Central memory CD4-positive, alpha-beta T cell (primary cell): ENCODE measurements at places on chromosomes 3 and 15.
A peak's percentile ranks its signal among the peaks of the same experiment; 100 is the strongest.

GRCh38 chr15:101549647-101550046 lies 60.1 kb upstream of the PCSK6 start:
- DNase-seq = no peak

DNA sequence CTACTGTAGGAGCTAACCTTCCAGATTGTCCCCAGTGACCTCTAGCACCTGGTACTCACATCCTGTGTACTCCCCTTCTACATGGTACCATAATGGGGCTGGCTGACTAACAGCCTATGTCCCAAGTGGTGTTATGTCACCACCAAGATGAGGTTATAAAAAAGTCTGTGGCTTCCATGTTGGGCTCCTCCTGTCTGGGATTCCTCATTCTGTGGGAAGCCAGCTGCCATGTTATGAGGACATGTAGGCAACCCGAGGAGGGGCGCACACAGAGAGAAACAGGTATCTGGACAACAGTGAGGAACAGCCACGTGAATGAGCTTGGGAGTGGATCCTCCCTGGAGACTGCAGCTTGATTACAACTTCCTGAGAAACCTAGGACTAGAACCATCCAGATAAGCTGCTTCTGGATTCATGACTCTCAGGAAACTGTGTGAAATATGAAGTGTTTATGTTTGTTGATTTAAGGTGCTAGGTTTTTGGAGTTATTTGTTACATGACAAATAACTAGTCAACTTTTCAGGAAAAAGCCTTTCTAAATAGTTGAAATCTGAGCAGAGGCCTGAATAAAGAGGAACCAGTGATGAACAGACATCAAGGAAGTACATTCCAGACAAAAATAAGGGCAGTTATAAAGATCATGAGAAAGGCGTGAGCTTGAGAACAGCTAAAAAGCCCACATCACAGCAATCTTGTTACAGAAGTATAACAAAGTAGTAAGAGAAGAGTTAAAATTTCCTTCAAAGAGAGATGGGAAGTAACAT lies 21.7 kb downstream of the GOLIM4 start:
- DNase-seq = no peak

DNA sequence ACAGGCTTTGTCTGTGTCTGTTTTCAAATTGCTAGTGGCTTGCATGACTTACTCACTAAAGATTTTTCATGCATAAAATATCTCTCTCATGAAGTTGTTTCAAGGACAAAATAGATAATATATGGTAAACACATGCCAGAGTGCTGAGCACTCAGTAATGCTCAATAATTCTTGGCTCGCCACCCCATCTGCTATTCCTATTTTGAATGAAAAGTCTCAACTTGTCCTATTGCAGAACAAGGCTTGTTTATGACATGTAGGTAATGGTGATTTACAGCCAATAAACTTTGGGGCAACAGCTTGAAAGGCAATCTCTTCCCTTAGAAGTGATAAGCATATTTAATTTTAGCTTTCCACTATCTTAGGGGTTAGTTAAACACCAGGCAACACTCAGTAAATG lies 789.0 kb upstream of the ROBO1 start:
- DNase-seq = no peak

DNA sequence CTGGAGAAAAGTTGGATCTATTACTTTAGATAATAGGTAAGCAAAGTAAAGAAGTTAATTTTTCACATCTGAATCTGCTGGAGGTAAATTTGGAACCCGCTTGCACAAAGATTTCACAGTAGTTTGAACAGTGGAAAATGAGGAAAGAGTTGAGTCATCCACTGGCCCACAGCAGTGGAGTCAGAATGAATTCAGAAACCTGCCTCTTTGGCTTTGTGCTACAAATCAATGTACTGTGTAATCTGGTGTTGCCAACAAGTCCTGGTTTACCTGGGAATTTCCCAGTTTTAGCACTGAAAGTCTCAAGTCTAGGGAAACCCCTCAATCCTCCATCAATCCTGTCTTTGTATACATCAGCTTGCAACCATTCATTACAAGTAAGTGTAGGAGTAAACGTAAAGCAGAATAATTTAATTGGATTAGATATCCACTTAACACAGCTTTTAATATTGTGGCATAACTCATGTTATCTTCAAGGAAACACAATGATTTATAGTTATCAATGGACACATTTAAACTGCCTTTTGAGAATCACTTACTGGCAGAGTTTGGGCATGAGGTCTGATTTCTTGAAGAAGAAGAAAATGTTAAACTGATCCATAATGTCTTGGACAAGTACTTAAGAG lies 100.6 kb downstream of the DCLK3 start:
- DNase-seq = no peak

DNA sequence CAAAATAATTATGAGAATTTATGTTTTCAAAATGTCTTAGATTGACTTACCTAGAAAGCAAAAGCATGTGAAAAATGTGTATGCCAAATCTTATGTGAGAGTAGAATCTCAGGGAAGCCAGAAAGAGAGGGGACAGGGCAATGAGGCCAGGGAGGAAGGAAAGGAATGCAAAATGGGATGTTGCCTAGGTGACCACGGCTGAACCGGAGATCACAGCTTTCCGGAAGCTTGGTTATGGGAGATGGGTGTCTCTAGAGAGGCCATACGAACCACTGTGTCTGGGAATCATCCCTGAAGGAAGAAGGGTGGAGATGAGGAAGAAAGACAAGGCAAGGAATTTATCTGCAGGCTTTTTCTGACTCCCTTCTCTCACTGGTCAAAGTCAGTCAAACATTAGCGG lies 76.0 kb downstream of the SUCLG2 start:
- no peak for DNase-seq

DNA sequence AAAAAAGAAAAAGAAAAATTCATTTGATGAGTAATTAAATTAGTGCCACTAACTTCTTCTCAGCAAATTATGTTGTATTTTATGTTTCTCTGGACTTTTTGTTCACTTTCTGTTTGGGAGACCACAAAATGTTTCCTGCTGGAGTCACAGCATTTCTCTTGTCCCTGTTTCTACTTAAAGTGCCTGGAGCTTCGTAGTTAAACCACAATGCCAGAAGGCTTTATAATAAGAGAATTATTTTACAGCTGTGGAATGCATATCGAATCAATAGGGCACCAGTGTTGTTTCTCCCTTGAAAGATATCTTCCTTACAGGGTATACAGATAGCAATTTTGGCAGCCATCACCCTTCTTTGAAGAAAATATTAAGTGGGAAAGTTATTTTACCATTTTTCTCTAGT lies 3.2 kb downstream of the DTWD1 start:
- no peak for DNase-seq

DNA sequence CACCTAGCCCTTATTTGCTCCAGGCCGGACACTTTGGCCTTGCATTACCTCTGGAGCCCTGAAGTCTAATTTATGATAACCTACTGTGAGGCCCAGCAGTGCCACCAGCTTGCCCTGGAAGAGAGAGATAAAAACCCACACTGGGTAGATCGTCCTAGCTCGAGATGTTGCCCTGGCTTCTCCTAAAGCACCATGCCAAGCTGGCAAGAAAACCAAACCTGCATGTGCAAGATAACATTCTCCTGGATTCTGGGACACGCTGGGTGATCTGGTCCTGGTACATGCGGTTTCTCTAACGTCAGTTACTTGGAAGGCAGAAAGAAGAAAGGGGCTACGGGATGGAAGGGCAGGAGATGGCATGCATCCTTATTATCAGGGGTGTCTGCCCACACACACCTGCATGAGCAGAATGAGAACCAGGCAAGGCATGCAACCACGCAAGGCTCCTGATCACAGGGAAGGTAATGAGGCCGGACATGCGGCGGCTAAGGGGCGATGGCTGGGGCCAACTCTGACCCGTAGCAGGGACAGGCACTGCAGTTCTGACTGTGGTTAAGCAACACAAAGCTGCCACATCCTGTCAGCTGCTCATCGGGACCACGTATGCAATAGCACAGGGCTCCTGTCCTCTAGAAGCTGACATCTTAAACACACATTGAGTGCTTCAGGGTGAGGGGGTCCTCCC lies 73.0 kb downstream of the OXNAD1 start:
- DNase-seq = peak; percentile 55

GRCh38 chr15:68525815-68526214 lies 53.0 kb upstream of the CORO2B start:
- no peak for DNase-seq

GRCh38 chr15:78673917-78674444 lies 33.0 kb upstream of the CHRNB4 start:
- no peak for DNase-seq

- DNase-seq = no peak
These were observed 16.5 kb upstream of the FGF7 start for GRCh38 chr15:49406352-49407118.

GRCh38 chr15:44308415-44308814 lies 19.9 kb downstream of the GOLM2 start:
- DNase-seq = no peak

DNA sequence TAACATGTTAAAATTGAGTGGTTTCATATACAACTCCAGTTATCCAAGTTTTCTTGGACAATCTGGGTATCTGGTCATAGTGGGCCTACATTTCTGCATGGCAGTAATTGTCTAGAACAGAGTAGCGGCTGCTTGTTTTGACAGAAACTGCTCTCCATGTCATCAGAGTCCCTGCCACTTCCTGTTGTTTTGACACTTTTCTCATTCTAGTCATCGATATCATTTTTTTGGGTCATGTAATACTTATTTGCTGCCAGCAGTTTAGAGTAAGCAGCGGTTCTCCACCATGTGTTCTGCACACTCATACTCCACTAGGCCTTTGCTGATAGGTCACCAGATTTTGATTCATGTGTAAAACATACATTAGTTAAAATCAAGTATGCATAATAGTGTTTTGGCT lies 81.5 kb downstream of the SLC25A26 start:
- peak; percentile 82 for DNase-seq

- no peak for DNase-seq
These were observed 7.4 kb downstream of the SLC38A3 start for GRCh38 chr3:50212502-50212901.

GRCh38 chr15:39579487-39580116 lies 1.3 kb upstream of the THBS1 start:
- no peak for DNase-seq

- no peak for DNase-seq
These were observed 21.5 kb upstream of the MAN2C1 start for GRCh38 chr15:75389791-75390382.

- no peak for DNase-seq
These were observed 112.9 kb downstream of the CNTN4 start for GRCh38 chr3:2211568-2211967.

- DNase-seq = no peak
These were observed 25.9 kb downstream of the RFTN1 start for GRCh38 chr3:16487511-16488175.

- DNase-seq = no peak
These were observed 3.8 kb upstream of the ZNF280D start for GRCh38 chr15:56736881-56737707.

- DNase-seq = no peak
These were observed 62.5 kb upstream of the SLCO2A1 start for GRCh38 chr3:134092208-134092701.

- DNase-seq = no peak
These were observed 266.3 kb downstream of the TBL1XR1 start for GRCh38 chr3:176930942-176931341.

GRCh38 chr15:24858737-24859601 lies 95.8 kb upstream of the SNRPN start:
- no peak for DNase-seq

- no peak for DNase-seq
These were observed 128.7 kb upstream of the MB21D2 start for GRCh38 chr3:193046371-193046770.

GRCh38 chr3:62604751-62605351 lies 231.5 kb upstream of the FEZF2 start:
- no peak for DNase-seq

GRCh38 chr3:86230762-86231161 lies 760.2 kb downstream of the VGLL3 start:
- DNase-seq = no peak

DNA sequence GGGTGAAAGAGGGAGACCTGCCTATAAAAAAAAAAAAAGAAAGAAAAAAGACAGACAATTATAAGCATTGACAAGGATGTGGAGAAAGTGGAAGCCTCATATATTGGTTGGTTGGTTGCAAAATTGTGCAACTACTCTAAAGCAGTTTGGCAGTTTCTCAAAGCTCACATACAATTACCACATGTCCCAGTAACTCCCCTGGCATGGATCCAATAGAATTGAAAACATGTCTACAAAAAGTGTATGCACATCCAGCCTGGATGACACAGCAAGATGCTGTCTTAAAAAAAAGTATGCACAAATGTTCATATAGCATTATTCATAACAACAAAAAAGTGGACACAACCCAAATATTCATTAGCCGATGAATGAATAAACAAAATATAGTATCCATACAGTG lies 19.5 kb downstream of the SETMAR start:
- DNase-seq = no peak

GRCh38 chr3:178771511-178771910 lies 235.3 kb downstream of the KCNMB2 start:
- no peak for DNase-seq

DNA sequence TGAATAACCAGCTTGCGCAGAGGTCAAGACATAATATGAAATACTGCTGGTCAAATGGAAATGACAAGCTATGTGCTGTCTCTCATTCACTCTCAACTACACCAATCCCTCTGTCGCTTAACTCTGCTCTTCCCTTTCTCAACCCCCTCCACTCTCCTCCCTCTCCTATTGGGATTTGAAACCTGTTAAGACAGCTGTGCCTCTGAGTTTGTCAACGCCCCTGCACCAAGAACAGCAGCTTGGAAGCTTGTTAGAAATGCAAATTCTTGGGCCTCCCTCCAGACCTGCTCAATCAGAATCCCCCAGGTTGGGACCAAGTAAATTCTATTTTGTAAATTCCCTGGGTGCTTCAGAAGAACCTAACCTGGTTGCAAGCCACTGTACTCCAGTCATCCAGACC lies 149.7 kb upstream of the ATP2B2 start:
- DNase-seq = no peak

GRCh38 chr3:150681057-150681456 lies 22.7 kb downstream of the ERICH6 start:
- peak; percentile 9 for DNase-seq

DNA sequence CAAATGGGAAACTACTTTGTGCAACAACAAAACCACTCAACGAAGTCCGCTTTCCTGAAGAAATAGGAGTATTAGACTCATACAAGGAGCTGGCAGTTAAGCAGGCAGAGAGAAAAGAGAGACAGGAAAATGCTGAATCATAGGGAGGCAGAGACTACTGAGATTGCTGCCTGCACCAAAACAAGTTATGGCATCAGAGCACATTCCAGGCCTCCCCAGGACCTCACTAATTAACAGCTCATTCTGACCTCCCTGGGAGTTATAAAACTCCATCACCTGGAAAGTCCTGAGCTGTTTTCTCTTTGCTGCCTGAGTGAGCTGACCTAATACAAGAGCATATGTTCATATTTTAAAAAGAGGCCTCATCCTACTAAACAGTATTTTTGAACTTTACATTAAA lies 741.0 kb downstream of the MCTP2 start:
- DNase-seq = no peak

DNA sequence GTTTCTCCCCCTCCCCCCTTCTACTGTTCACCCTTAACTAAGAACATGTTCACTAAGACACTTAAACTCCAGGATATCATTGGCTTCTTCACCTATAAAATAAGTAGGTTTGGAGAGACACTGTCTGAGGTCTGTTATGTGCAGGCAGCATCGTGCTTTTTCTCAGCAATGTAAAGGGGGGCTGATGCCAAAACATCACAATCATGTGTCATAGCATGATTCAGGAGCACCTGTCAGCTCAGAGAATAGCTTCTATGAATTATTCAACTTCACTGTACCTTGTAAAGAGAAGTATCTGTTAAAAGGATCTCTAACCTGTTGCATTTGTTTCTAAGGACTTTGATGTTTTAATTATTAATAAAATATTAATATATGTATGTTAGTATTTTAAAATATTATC lies 211.4 kb upstream of the EPHA3 start:
- no peak for DNase-seq
